ENCODE measurements at places on chromosomes 1 and 21.

GRCh38 chr1:227828786-227829185 lies 13.3 kb downstream of the PRSS38 start:
- no peak for DNase-seq

- no peak for DNase-seq
Measured at GRCh38 chr1:52532731-52533327, 20.1 kb downstream of the TUT4 start.

- DNase-seq = no peak
Measured at GRCh38 chr1:55311057-55311641, 96.0 kb upstream of the USP24 start.

DNA sequence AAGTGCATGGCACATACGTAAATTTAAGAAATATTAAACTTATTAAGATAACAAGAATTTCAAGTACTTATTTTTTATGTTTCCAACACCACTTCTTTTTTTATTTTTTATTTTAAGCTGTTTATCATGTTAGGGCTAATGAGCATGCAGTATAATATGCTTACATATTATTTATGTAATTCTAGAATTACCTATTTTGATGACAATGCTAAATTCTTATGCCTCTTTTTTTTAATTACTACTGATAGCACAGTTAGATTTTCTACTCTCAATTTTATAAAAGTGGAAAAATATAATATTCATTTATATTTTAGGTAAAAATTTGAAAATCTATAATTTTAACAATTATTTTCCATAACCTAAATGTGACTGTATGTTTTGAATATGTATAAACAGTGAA lies 713.0 kb downstream of the MRPL39 start:
- DNase-seq = no peak

DNA sequence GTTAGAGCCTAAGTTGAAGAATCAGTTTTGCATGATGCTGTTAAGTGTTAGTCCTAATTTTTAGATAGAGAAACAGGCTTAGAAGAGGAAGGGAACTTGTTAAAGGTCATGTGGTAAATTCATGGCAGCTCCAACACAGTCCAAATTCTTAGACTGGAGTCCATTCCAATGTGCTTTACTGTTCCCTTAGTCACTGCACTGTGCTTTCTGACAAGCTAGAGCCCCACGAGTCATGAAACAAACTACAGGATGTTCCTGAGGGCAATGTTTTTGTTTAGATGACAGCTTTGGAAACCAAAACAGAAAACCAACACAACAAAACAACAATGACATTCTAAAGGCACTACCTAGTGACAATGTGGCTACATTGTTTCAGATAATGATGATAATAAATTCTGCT lies 23.1 kb upstream of the RGS4 start:
- no peak for DNase-seq

DNA sequence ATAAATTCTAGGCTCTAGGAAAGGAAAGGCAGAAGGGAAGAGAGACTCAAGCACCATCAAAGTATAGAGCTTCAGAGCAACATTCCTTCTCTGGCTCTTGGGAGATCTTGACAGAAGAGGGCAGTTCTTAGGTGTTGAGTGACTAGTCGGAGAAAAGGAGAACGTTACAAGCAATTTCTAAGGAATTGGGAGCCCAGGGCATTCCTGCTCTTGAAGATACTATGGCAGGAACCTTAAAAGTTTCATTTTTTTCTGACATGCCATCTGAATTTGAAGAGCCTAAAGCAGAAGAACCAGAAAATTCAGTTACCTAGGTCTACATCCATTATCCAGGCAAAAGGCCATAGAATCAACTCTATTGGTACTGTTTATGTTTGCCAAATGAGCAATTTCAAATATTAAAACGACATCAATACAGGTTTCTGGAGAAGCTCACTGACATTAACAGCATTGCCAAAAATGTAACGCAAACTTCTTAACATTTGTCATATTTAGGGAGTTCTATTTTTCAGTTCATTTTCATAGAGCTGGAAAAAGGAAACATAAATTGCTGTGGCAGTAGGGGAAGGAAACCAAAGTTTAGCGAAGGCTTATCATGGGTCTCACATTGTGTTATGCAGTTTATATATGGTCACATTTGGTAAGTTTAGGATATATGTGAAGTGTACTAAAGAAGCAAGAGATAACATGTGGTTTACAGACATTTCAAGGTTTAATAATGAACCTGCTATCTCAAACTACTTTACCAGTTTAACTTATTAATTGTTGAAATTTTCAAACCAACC lies 210.1 kb upstream of the NRIP1 start:
- DNase-seq = peak; percentile 36

- no peak for DNase-seq
Measured at GRCh38 chr1:173422456-173422976, 54.6 kb upstream of the PRDX6 start.

GRCh38 chr21:38825921-38826320 lies 20.2 kb downstream of the ETS2 start:
- no peak for DNase-seq

Data from hematopoietic multipotent progenitor cell (in vitro differentiated cells).